ENCODE measurements at places on chromosomes 2 and 18. TPM values are rescaled to one million over a fixed set of nuclear protein-coding genes. Genes with fewer than 3 reads are reported as not detected.

Gene SMAD4
- 26.9 TPM for polyA plus RNA-seq

Gene BMP10
- not detected for polyA plus RNA-seq

Gene ARHGAP15
- polyA plus RNA-seq = 10.7 TPM

Gene GALR1
- polyA plus RNA-seq = not detected

GRCh38 chr18:50622865-50623393 lies 63.0 kb downstream of the MAPK4 start:
- peaks cover 6% of the 10 kb centered on the region for H3K4me1 ChIP-seq
- no peak overlapping the region for H3K27ac ChIP-seq
- H3K36me3 ChIP-seq = no peaks in the 10 kb centered on the region
- no peak for DNase-seq

- peak overlapping the region; percentile 54 for H3K4me3 ChIP-seq
- H3K36me3 ChIP-seq = no peaks in the 10 kb centered on the region
- peak; percentile 83 for DNase-seq
- no peaks in the 10 kb centered on the region for H3K4me1 ChIP-seq
- H3K27me3 ChIP-seq = no peaks in the 10 kb centered on the region
Measured at GRCh38 chr2:17538844-17539554, 1.5 kb upstream of the VSNL1 start.

- H3K4me3 ChIP-seq = no peak overlapping the region
- DNase-seq = no peak
- no peaks in the 10 kb centered on the region for H3K36me3 ChIP-seq
- no peaks in the 10 kb centered on the region for H3K27me3 ChIP-seq
- H3K27ac ChIP-seq = no peak overlapping the region
Measured at GRCh38 chr2:158695305-158695704, 99.8 kb upstream of the DAPL1 start.

DNA sequence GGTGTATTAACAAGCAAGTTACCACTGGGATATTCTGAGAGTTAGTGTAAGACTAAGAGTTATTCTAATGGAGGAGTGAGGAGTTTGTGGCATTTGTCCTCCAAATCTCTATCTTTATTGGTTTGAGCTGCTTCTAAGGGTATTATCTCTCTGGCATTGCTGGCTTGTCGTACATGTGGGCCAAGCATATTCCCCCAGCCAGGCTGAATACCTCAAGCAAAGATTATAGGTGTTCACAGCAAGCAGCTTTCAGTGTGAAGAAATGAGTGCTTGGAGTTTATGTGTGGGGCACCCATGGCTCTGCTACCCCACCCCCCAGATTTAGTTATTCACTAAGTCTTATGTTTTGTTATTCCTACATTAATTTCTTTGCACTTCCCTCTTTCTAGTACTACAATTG lies 193.6 kb upstream of the FANCL start:
- DNase-seq = no peak
- H3K27me3 ChIP-seq = no peaks in the 10 kb centered on the region
- H3K36me3 ChIP-seq = no peaks in the 10 kb centered on the region
- H3K4me3 ChIP-seq = no peak overlapping the region

GRCh38 chr18:5628512-5629255 lies 84.9 kb upstream of the EPB41L3 start:
- no peaks in the 10 kb centered on the region for H3K27me3 ChIP-seq
- no peaks in the 10 kb centered on the region for H3K36me3 ChIP-seq
- H3K4me1 ChIP-seq = no peaks in the 10 kb centered on the region
- no peak overlapping the region for H3K27ac ChIP-seq

- no peak overlapping the region for H3K27ac ChIP-seq
- H3K27me3 ChIP-seq = no peaks in the 10 kb centered on the region
- no peaks in the 10 kb centered on the region for H3K4me1 ChIP-seq
- H3K4me3 ChIP-seq = no peak overlapping the region
Measured at GRCh38 chr18:44474067-44474411, 206.6 kb upstream of the SETBP1 start.

GRCh38 chr2:63735263-63735662 lies 106.4 kb upstream of the UGP2 start:
- DNase-seq = no peak
- no peaks in the 10 kb centered on the region for H3K36me3 ChIP-seq
- H3K27me3 ChIP-seq = no peaks in the 10 kb centered on the region
- H3K4me1 ChIP-seq = peaks cover 5% of the 10 kb centered on the region

- no peak for DNase-seq
- H3K4me3 ChIP-seq = peak overlapping the region; percentile 56
- no peaks in the 10 kb centered on the region for H3K4me1 ChIP-seq
- no peak overlapping the region for H3K27ac ChIP-seq
- H3K27me3 ChIP-seq = no peaks in the 10 kb centered on the region
Measured at GRCh38 chr2:239401881-239402233, 1.0 kb upstream of the HDAC4 start.

DNA sequence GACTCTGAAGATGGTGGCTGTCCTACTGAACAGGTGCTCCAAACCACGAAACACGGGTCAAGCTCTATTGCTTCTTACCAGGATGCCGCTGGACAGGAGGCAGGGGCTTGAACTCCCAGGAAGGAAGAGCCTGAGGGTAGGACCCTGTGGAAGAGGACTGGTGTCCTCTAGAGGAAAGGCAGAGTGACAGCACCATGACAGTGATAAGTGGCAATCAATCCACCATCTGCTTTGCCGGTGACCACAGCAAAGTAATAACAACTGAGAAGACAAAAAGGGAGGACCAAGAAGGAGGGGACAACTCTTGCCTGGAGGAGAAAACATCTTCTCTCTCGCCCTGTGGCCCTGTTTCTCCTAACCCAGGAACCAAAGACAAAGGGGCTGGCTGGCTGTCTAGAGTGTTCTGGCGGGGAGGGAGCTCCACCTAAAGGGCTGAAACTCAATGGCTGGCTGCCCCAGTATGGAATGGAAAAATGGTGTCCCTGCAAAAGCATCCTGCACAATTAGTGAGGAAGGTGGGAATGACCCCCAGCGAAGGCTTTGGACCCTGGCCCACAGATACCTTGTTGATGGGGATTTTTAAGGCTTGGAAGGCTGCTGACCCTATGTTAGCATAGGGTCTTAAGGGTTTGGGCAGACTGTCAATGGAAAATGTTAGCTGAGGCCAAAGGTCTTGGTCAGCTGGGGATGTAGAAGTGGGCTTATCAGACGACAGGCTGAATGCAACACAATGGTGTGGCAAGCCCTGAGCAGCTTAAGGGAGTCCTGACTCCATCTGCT lies 35.4 kb downstream of the PROC start:
- no peaks in the 10 kb centered on the region for H3K36me3 ChIP-seq
- H3K27ac ChIP-seq = no peak overlapping the region
- H3K4me1 ChIP-seq = no peaks in the 10 kb centered on the region
- DNase-seq = no peak
- H3K4me3 ChIP-seq = no peak overlapping the region

DNA sequence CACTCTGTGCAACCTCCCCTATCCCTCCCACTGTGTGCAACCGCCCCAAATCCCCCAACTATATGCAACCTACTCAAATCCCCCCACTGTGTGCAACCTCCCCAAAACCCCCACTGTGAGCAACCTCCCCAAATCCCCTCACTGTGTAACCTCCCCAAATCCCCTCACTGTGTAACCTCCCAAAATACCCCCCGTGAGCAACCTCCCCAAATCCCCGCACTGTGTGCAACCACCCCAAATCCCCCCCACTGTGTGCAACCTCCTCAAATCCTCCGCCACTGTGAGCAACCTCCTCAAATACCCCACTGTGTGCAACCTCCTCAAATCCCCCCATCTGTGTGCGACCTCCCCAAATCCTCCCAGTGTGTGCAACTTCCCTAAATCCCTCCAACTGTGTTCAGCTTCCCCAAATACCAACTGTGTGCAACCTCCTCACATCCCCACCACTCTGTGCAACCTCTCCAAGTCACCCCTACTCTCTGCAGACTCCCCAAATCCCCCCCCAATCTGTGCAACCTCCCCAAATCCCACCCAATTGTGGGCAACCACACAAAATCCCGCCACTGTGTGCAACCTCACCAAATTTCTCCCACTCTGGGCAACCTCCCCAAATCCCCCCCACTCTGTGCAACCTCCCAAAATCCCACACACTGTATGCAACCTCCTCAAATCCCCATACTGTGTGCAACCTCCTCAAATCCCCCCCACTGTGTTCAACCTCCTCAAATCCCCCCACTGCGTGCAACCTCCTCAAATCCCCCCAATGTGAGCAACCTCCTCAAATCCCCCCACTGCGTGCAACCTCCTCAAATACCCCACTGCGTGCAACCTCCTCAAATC lies 114.1 kb downstream of the TPO start:
- DNase-seq = no peak
- no peak overlapping the region for H3K4me3 ChIP-seq
- H3K4me1 ChIP-seq = no peaks in the 10 kb centered on the region

DNA sequence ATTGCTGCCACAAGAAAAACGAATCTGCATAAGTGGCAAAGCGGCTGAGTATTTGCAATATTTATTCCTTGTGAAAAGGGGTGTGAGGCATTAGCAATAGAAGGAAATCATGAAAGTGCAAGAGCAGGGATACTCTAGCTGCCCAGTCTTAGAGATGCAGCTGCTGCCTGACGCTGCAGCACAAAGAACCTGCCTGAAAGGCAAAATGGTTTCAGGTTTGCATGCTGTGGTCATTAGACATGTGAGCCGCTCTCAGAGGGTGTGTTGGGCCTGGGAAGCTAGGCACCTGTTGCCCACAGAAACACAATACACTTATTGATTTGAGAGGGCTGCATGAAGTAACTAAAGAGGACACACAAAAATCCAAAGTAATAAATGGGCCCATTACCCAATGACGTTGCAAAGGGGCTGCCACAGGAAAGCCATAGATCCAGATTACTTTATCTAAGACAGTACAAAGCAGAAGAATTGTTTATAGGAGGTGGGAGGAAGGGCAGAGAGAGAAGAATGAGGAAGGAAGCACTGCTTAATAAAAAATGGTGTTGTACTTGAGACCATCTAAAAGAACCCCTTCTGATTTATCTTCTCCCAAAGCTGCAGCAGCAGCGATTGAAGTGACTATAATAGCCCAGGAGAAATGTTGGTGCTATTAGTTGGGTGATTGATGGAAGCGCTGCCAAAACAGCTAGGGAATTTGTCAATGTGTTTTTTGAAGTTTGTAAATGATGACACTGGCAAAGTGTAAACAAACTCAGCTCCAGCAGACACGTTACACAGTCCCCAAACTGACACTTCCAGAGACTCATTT lies 492.4 kb upstream of the ACVR2A start:
- no peaks in the 10 kb centered on the region for H3K27me3 ChIP-seq
- no peak overlapping the region for H3K4me3 ChIP-seq
- H3K36me3 ChIP-seq = no peaks in the 10 kb centered on the region
- no peak overlapping the region for H3K27ac ChIP-seq

DNA sequence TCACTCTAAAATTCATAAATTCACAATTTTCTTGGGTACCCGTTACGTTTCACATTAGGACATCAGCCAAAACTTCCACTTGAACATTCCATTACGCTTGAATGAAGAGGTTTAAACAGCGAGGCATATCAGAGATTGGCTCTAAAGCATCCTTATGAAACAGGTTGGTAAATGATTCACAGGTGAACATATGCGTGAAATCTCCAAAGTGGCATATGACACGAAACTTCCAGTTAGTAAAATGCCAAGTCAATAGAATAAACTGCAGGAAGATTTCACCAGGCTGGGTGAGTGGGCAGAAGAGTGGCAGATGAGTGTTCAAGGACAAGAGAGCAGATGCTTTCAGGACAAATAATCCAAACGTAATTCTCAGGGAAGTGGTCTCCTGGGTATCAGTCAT lies 33.9 kb upstream of the GLS start:
- no peaks in the 10 kb centered on the region for H3K36me3 ChIP-seq
- DNase-seq = no peak
- no peak overlapping the region for H3K27ac ChIP-seq
- H3K4me3 ChIP-seq = no peak overlapping the region

GRCh38 chr2:71102981-71103681 lies 26.9 kb downstream of the MCEE start:
- H3K4me1 ChIP-seq = no peaks in the 10 kb centered on the region
- no peak overlapping the region for H3K27ac ChIP-seq
- no peak overlapping the region for H3K4me3 ChIP-seq
- DNase-seq = no peak
- H3K36me3 ChIP-seq = no peaks in the 10 kb centered on the region

GRCh38 chr2:30613001-30613400 lies 166.0 kb downstream of the LCLAT1 start:
- H3K27me3 ChIP-seq = no peaks in the 10 kb centered on the region
- DNase-seq = no peak
- no peak overlapping the region for H3K4me3 ChIP-seq

DNA sequence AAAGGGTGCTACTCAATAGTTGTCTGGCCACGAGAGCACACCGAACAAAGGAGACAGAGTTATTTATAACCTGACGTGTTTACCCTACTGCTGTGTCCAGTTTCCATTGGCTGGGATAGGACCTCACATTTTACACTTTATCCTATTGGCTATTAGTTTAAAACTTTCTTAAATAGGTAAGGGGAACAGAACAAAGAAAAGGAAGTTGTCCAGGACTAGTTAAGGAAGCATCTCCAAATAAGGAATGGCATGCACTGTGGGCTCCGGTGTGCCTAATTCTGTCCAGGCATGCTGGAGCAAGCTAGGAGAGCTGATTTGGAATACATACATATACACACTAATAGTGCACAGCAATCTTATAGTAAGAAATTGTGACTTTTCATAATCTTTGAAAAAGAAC lies 72.2 kb downstream of the CAB39 start:
- H3K36me3 ChIP-seq = no peaks in the 10 kb centered on the region
- no peak for DNase-seq
- no peaks in the 10 kb centered on the region for H3K27me3 ChIP-seq
- H3K27ac ChIP-seq = no peak overlapping the region
- no peak overlapping the region for H3K4me3 ChIP-seq

- DNase-seq = no peak
- H3K27me3 ChIP-seq = no peaks in the 10 kb centered on the region
- H3K4me3 ChIP-seq = no peak overlapping the region
- H3K27ac ChIP-seq = no peak overlapping the region
- H3K4me1 ChIP-seq = no peaks in the 10 kb centered on the region
- no peaks in the 10 kb centered on the region for H3K36me3 ChIP-seq
Measured at GRCh38 chr2:68561372-68561771, 82.0 kb upstream of the PROKR1 start.

DNA sequence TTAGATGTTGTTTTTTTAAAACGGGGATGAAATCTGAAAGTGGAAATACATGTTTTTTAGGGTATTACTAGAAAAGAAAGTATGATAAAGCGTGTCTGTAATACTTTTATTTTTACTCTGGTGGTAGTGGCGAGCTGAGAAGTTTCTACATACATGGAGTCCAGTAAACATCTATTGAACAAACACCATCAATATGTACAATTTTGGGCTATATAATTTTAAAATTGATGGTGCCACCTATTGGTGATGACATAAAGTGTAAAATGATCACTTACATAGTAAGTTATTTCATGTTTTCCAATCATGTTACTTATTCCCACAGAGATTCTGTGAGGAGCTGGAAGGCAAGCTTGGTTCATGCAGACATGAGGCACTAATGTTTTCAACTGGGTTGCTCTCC lies 31.5 kb upstream of the NFE2L2 start:
- no peak overlapping the region for H3K27ac ChIP-seq
- DNase-seq = no peak
- peak overlapping the region; percentile 69 for H3K4me3 ChIP-seq
- no peaks in the 10 kb centered on the region for H3K27me3 ChIP-seq
- H3K36me3 ChIP-seq = no peaks in the 10 kb centered on the region

GRCh38 chr2:100730290-100730868 lies 89.6 kb upstream of the NPAS2 start:
- H3K4me1 ChIP-seq = peaks cover 2% of the 10 kb centered on the region
- no peaks in the 10 kb centered on the region for H3K36me3 ChIP-seq
- H3K4me3 ChIP-seq = no peak overlapping the region
- no peaks in the 10 kb centered on the region for H3K27me3 ChIP-seq
